Activated naive CD8-positive, alpha-beta T cell treated with anti-CD3 and anti-CD28 coated beads for 36 hours (primary cell): ENCODE measurements at places on chromosomes 4 and X.

GRCh38 chr4:61041527-61041926, 158.6 kb upstream of the ADGRL3 start:
- DNase-seq = no peak

- DNase-seq = no peak
These were observed 39.2 kb downstream of the RAB40AL start for GRCh38 chrX:102976286-102976685.

- no peak for DNase-seq
These were observed 14.8 kb downstream of the HTRA3 start for GRCh38 chr4:8284391-8284790.

GRCh38 chr4:163755013-163755412, 260.5 kb downstream of the TMA16 start:
- DNase-seq = no peak

GRCh38 chr4:109548655-109549054, 11.4 kb upstream of the MCUB start:
- DNase-seq = no peak

DNA sequence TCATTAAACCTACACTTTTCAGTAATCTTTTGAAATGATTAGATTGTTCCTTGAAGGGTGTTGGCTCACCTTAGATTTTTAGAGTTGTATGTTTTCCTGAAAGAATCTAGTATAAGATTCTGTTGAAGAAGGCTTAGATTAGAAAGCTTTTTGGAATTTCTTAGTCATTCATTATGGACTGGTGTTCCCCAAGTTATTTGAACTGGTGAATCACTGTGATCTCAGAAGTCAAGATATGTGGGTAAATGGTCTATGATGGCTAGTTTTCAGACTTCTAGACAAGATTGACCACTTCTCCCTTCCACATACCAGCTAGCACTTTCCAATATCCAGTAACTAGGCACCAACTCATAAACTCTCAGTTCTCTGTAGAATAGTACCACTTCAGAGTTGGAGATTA, 138.1 kb downstream of the KDM6A start:
- no peak for DNase-seq

DNA sequence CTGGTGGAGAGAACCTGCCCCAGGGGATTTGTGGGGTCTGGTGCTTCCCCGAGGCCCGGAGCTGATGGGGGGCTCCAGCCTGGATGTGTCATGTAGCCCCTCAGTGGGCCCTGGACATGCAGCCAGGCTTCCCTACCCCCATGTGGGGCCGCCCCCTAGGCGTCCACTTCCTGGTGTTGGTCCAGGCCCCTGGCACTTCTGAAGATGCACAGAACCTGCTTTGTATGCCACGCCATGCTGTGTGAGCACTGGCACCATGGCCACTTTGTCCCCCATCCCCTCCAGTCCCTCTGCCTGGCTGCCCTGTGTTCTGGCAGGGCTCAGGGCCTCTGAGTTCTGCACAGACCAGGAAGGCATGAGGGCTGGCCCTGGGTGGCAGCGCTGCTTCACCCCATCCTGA, 29.2 kb downstream of the WFS1 start:
- no peak for DNase-seq
